ENCODE measurements at places on chromosomes 3 and 15.

GRCh38 chr3:178010306-178010705, 525.9 kb upstream of the KCNMB2 start:
- H3K4me1 ChIP-seq, result no peaks in the 10 kb centered on the region
- no peak for DNase-seq
- H3K27me3 ChIP-seq, result no peaks in the 10 kb centered on the region
- no peak overlapping the region for H3K27ac ChIP-seq
- H3K4me3 ChIP-seq, result no peak overlapping the region

GRCh38 chr15:96162322-96162721, 168.2 kb upstream of the NR2F2 start:
- no peaks in the 10 kb centered on the region for H3K36me3 ChIP-seq
- DNase-seq, result no peak
- no peaks in the 10 kb centered on the region for H3K27me3 ChIP-seq
- H3K4me3 ChIP-seq, result no peak overlapping the region

DNA sequence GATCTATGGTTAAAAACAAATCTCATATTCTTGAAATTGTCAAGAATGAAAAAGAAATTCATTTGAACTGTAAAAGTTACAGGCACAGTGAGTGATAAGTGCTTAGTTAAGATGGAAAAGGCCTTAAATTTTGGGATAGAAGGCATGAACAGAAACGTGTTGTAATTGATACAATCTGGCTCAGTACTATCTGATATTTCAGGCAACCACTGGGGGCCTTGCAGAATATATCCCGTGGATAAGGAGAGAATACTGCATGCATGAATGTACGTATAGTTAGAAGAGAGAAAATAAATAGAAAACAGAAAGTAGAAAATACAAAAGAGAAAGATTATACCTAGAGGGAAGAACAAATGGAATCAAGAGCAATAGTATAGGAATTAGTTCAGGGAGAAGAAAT, 741.4 kb upstream of the CCDC54 start:
- H3K27me3 ChIP-seq, result no peaks in the 10 kb centered on the region
- no peaks in the 10 kb centered on the region for H3K36me3 ChIP-seq
- DNase-seq, result no peak
- H3K4me1 ChIP-seq, result no peaks in the 10 kb centered on the region

DNA sequence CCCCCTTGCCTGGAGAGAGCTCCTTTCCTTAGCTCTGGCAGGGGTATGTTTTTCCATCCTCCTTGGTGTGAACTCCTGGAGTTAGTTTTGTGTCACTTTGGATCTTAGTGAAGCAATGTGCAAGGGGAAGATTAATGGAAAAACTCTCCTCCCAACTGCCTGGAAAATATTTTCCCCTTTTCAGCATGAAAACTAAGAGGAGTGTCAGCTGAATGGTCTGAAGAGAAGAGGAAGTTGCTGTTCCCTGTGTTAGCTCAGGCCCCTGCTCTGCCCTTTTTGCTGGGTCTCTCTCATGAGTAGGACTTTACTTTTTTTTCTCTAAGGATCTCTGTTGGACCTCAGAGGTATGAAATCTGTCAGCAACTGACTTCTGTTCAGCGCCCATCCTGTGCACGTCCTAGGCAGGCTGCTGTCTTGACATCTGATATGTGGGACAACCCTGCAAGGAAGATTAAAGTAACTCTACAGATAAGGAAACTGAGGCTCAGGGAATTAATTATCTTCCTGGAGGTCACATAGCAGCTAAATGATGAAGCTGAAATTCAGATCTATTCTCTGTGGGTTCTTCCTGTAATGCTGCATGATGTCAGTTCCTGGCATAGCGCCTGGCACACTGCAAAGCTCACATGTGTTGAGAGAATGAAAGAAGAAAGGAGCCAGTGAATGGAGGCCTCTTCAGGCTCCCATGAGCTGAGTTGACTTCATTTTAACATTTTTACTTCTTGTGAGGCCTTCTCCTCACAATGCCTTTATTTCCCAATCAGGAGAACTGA, 109.7 kb upstream of the GALNT15 start:
- H3K27ac ChIP-seq, result no peak overlapping the region
- no peaks in the 10 kb centered on the region for H3K36me3 ChIP-seq
- no peak overlapping the region for H3K4me3 ChIP-seq
- no peak for DNase-seq

- no peaks in the 10 kb centered on the region for H3K27me3 ChIP-seq
- H3K4me3 ChIP-seq, result no peak overlapping the region
- H3K4me1 ChIP-seq, result peaks cover 3% of the 10 kb centered on the region
Observed at GRCh38 chr3:137121704-137122314, 164.0 kb downstream of the IL20RB start.

- peaks cover 5% of the 10 kb centered on the region for H3K36me3 ChIP-seq
- no peak overlapping the region for H3K27ac ChIP-seq
- no peak overlapping the region for H3K4me3 ChIP-seq
- H3K4me1 ChIP-seq, result peaks cover 25% of the 10 kb centered on the region
- DNase-seq, result no peak
Observed at GRCh38 chr15:90987561-90988141, 6.7 kb downstream of the PRC1 start.

- H3K36me3 ChIP-seq, result no peaks in the 10 kb centered on the region
- no peak overlapping the region for H3K27ac ChIP-seq
- H3K27me3 ChIP-seq, result no peaks in the 10 kb centered on the region
Observed at GRCh38 chr3:170524073-170524472, 61.8 kb downstream of the SLC7A14 start.

GRCh38 chr15:88878720-88879184, 16.6 kb downstream of the HAPLN3 start:
- DNase-seq, result peak; percentile 82
- H3K27ac ChIP-seq, result no peak overlapping the region
- H3K4me3 ChIP-seq, result no peak overlapping the region
- H3K27me3 ChIP-seq, result no peaks in the 10 kb centered on the region
- no peaks in the 10 kb centered on the region for H3K36me3 ChIP-seq

DNA sequence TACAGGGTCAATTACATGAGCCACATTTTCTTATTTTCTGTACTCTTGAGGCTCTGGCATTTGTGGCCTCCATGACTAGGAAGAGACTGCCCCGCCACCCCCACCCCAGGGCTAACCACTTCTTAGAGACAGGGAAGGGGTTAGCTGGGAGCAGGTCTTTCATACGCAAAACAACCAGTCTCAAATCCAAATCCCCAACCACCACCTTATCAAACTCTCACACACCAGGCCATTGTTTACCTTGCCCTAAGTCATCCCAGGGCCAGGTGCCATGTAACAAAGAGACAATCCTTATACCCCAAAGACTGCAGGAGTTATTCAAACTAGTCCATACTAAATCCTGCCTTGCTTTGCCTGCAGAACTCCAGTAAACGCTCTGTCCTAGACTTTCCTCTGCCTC, 77.8 kb downstream of the B3GNT5 start:
- peak; percentile 40 for DNase-seq
- H3K4me3 ChIP-seq, result peak overlapping the region; percentile 1
- peak overlapping the region; percentile 65 for H3K27ac ChIP-seq
- no peaks in the 10 kb centered on the region for H3K36me3 ChIP-seq
- peaks cover 15% of the 10 kb centered on the region for H3K4me1 ChIP-seq

- no peak overlapping the region for H3K4me3 ChIP-seq
- H3K4me1 ChIP-seq, result peaks cover 14% of the 10 kb centered on the region
- no peaks in the 10 kb centered on the region for H3K36me3 ChIP-seq
- H3K27me3 ChIP-seq, result no peaks in the 10 kb centered on the region
- no peak overlapping the region for H3K27ac ChIP-seq
Observed at GRCh38 chr15:78047761-78048627, 29.5 kb downstream of the TBC1D2B start.

- H3K36me3 ChIP-seq, result no peaks in the 10 kb centered on the region
- H3K4me1 ChIP-seq, result no peaks in the 10 kb centered on the region
- DNase-seq, result no peak
Observed at GRCh38 chr3:72017311-72017710, 232.4 kb upstream of the PROK2 start.

DNA sequence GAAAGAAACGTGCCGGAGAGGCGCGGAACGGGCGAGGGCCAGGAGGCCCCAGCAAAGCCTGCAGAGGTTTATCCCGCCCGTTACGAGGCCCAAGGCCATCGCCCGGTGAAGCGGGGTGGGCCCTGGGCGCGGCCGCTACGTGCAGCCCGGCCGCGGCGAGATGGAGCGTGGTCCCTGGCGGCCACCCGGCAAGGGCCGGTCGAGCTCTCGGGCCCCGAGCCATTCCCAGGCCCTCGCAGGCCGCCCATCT, 1.1 kb downstream of the PKM start:
- no peaks in the 10 kb centered on the region for H3K36me3 ChIP-seq
- peaks cover 37% of the 10 kb centered on the region for H3K27me3 ChIP-seq
- H3K4me1 ChIP-seq, result peaks cover 42% of the 10 kb centered on the region
- no peak overlapping the region for H3K27ac ChIP-seq

DNA sequence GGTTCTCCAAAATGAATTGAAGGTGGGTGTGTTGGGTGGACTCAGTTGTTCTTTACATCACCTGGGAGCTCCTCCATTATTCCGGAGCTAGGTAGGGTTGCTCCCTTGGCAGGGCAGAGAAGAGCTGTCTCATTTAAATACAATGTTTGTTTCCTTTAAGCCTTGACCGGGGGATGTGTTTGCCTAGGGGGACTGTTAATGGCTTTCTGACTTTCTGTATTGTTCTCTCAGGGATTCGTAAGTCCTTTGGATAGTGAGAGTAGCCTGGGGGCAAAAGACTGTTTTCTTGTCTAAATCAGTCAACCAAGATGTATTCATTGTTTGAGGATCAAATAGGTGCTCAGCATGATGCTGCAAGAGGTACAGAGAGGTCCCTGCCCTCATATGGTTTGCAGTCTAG, 71.1 kb downstream of the CDAN1 start:
- no peak overlapping the region for H3K27ac ChIP-seq
- DNase-seq, result no peak
- no peaks in the 10 kb centered on the region for H3K4me1 ChIP-seq
- no peaks in the 10 kb centered on the region for H3K36me3 ChIP-seq

DNA sequence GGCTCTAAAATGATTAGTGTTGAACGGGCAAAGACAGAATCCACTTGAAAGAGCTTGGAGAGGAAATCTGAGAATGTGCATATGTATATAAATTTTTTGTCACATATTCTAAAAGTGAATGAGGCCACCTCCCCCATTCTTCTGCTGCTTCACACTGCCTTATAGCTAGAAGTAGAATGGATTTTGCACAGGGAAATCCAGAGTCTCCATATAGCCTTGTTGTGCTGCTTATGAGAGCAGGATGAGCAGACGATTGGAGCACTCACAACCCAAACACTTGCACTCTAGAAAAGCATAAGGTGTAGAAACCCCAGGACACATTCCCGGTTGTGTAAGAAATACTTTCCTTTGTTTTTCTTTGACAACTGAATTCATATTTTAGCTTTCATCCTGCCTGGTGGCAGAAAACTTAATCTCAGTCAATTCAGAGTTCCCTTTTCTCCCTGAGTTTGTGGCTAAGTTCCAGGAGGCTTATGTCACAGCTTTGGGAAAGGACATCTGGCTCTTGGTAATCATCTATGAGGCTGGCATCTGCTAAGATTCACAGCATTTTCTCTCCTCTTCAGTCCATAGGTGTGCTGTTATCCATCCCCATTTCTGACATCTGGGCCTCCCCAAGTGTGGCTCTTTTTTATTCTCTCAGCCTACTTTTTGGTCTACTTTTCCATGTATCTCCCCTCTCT, 188.4 kb upstream of the PFN2 start:
- no peak overlapping the region for H3K27ac ChIP-seq
- no peaks in the 10 kb centered on the region for H3K4me1 ChIP-seq

DNA sequence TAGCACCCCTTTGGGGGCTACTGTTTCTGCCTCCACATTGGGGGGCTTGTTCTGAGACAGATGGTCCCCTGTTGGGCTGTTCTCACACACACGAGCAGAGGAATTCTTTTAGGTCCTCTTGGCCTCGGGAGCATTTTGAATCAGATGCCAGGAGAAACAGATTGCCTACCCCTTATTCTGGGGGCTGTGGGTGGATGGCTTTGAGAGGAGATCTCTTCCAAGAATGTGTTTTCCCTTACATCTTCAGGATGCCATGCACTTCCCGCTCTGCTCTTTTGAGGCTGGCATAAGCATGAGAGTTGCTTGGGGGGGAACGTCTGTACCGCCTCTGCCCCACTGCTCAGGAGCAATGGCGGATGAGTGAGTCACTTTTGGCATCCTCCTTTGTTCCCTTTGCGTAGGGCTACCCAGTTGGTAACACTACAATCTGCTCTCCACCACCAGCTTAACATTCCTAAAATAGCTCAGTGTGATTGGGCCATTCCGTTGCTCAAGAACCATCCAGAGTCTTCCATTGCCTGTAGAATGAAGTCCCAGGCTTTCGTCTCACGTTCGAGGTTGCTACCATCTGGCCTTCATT, 154.4 kb downstream of the RPLP1 start:
- no peaks in the 10 kb centered on the region for H3K36me3 ChIP-seq
- H3K4me1 ChIP-seq, result peaks cover 4% of the 10 kb centered on the region
- peak; percentile 31 for DNase-seq

GRCh38 chr15:51884517-51885236, 55.2 kb downstream of the TMOD3 start:
- H3K4me3 ChIP-seq, result no peak overlapping the region
- H3K36me3 ChIP-seq, result no peaks in the 10 kb centered on the region
- DNase-seq, result no peak
- no peaks in the 10 kb centered on the region for H3K27me3 ChIP-seq

DNA sequence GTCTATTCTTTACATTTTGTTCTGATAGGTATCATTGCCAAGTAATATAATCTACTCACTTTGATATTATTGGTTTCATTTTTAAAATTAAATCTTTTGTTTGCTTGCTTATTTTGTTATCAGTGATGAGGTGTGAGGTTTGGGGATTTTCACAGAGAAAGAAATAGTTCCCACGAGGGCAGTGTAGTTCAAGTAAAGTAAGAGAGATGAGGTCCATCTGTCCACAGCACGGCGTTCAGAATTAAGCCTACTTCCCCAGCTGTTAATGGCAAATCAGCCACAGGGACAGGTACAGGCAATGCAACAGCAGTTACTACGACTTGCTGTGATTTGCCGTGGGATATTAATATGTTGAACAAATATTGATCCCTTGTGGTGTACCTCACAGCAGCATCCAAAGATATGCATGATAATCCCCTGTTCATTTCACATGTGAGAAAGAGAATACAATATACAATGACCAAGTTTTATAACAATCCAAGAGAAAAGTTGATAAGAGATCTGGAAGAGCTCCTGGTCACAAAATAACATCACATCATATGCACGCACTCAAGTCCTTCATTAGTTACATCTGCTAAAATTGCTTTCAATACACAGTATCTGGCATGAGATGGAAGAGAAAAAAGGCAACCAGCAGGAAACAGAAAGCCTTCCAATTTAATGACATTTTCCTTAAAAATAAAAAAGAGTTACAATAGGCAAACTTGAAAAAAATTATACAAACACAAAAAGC, 131.6 kb downstream of the TUSC7 start:
- no peak overlapping the region for H3K4me3 ChIP-seq
- no peaks in the 10 kb centered on the region for H3K27me3 ChIP-seq
- no peaks in the 10 kb centered on the region for H3K36me3 ChIP-seq
- no peak for DNase-seq

- peaks cover 12% of the 10 kb centered on the region for H3K4me1 ChIP-seq
- H3K36me3 ChIP-seq, result no peaks in the 10 kb centered on the region
- no peak overlapping the region for H3K4me3 ChIP-seq
Observed at GRCh38 chr3:54856271-54856670, 71.6 kb downstream of the LRTM1 start.

DNA sequence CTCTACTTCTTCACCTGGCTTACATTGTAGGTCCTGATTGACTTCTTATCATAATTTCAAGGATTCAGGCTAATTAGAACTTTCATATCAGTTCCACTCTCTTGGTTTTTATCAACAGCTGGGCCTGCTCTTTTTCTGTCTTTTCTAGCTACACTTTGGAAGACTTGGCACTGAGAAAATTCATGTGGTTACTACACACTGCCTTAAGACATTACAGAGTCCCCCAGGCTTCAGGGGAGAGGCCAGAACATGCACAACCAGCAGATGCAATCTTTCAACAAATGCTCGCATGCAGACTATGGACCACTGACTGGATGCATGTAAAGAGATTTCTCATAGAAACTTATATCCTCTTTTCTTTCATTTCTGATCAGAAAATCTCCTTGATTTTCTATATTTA, 423.5 kb downstream of the TUSC7 start:
- H3K4me1 ChIP-seq, result no peaks in the 10 kb centered on the region
- H3K27me3 ChIP-seq, result no peaks in the 10 kb centered on the region
- no peak overlapping the region for H3K27ac ChIP-seq
- no peaks in the 10 kb centered on the region for H3K36me3 ChIP-seq

Data from neural progenitor cell (in vitro differentiated cells).